ENCODE measurements at places on chromosomes 6 and 20. TPM values are rescaled to one million over a fixed set of nuclear protein-coding genes. Genes with fewer than 3 reads are reported as not detected.

Gene PRPH2
- total RNA-seq, result not detected

DNA sequence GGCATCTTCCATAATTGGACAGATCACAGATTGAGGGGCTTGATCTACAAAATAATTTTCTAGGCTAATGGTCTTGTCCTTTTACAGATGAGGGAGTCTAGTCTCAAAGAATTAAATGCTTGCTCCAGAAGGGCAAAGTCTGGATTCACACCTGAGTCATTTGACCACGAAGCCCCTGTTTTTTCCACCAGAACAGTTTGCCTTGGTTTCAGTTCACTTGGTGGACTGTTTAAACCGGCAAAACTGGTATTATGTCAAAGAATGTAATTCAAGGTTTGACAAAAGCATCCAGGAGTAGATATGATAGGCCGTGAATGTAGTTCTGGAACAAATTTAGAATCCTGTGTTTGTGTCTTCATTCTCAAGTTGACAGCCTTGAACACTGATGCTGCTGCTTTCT, 3.3 kb downstream of the MYO6 start:
- DNase-seq, result no peak

DNA sequence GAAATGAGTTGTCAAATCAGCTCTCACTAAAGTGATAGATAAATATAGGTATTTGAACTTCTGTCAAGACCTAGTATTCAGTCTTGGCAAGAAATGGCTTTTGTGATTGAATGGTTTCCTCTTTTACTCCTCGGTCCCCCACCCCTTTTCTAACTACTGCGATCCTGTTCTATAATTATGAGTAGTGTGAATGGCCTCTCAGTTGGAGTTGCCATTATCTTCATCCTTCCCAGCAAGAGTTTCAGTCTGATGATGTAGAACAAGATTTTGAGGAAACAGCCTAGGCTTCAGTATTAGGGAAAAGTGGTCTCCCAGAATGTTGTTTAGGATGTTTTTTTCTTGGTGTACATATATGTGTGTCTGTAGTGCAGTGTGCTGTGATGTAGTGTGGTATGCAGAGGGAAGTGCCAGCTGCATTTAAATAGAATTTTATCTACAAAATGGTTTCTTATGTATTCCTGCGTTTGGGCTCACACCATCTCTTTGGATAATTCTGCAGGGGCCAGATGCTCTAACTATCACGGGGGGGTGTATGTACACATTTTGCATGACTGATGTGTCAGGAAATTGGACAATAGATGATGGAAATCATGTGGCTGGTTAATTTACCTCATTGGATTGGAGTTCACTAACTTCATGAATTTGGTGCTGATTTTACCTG, 180.1 kb upstream of the MMS22L start:
- DNase-seq, result no peak

DNA sequence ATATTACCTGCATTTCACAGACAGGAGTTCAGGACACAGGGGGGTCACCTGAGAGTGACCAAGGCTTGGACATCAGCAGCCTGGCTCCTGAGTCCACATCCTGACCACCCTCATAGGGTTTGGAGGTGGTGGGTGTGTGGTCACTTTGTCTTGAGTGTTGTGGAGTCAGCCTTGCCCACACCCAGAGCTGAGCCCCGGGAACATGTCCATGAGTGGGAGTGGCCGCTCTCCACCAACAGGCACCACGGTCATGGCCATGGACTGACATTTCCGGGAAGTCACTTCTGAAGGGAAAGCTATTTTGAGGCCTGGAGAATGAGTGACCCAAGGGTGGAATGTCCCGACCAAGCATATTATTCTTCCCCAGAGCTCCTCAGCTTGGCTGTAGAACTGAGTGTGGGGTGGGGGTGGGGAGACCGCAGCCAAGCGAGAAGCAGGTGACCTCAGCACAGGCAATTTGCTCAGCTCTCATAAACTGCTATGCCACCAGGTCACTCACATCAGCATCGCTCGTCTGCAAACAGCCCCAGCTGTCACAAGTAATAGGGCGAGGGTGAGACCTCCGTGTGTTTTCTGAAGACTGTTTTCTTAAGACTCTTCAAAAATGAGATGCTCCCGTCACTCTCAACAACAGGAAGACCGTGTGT, 348.6 kb upstream of the CDH4 start:
- no peak for DNase-seq

Gene SAMD5
- 0.18 TPM for total RNA-seq

Gene GMPR
- 1.4 TPM for total RNA-seq

Gene ULBP2
- 0.32 TPM for total RNA-seq

Gene JPH2
- 0.07 TPM for total RNA-seq

DNA sequence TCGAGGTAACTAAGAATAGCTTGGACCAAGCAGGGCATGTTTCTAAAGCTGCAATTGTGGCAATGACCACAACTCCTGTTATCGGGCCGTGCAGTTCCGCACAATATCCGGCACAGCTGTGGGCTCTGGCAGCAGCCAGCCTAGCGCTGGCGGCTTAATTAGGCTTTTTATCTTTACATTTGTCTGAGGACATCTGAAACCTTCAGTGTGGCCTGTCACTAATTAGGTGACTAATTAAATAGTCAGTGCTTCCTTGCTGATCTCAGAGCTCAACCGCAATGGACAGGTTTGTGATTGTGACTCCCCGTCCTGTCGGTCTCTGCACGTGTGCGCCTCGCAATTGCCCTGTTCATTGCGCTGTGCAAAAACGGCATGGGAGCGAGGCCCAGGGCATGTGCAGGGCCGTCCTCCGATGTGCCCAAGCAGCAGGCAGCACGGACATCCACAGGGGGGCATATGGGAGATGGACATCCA, 134.8 kb upstream of the INSM1 start:
- DNase-seq, result no peak

GRCh38 chr6:31393932-31394331, 9.5 kb upstream of the MICA start:
- DNase-seq, result no peak

Gene SLC13A3
- 0.07 TPM for total RNA-seq

- no peak for DNase-seq
Observed at GRCh38 chr6:123658848-123659247, 22.1 kb upstream of the TRDN start.

DNA sequence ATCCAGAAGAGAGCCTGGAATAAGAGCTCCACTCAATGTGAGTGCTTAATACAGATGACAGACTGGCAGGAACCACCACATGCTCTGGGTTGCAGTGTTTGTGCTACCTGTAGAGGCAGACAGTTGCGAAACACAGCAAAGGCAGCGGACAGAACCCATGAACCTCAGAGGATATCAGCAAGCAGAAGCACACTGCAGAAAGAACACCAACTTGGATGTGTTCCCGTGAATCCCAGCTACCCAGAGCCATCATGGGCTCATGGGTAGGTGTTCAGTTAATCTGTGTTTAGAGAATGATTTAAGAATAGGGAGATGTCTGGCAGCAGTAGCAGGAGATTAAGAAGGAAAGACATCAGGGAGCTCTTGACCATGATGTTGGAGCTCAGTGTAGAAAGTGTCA, 133.3 kb upstream of the FOXQ1 start:
- no peak for DNase-seq

Gene FOXP4
- 13.8 TPM for total RNA-seq

Gene EDN1
- not detected for total RNA-seq

Data from activated CD4-positive, alpha-beta T cell treated with anti-CD3 and anti-CD28 coated beads for 36 hours (primary cell).